Stomach (tissue), 19 donors: ENCODE measurements at places on chromosomes 6 and 20. TPM values are rescaled to one million over a fixed set of nuclear protein-coding genes. Genes with fewer than 3 reads are reported as not detected.

CST4 gene
- not detected for total RNA-seq

TRMT11 gene
- total RNA-seq: 49.7 TPM

TENT5A gene
- total RNA-seq: 14.7 TPM

NR2E1 gene
- not detected for total RNA-seq

CD83 gene
- total RNA-seq: not detected

RSPH9 gene
- total RNA-seq: 0.18 TPM

SIM1 gene
- 0.43 TPM for total RNA-seq

SCUBE3 gene
- 0.45 TPM for total RNA-seq

OR2H2 gene
- total RNA-seq: not detected

BEND6 gene
- total RNA-seq: 1.8 TPM

SEL1L2 gene
- total RNA-seq: not detected

LRRN4 gene
- total RNA-seq: not detected

FLRT3 gene
- not detected for total RNA-seq

HLA-DQA1 gene
- total RNA-seq: not detected

FNDC1 gene
- total RNA-seq: 4.0 TPM

LTA gene
- not detected for total RNA-seq

GGT7 gene
- 19.0 TPM for total RNA-seq

DDX39B gene
- 341 TPM for total RNA-seq

PHF1 gene
- 125 TPM for total RNA-seq

CEP85L gene
- 56.6 TPM for total RNA-seq

SAMD3 gene
- total RNA-seq: 3.5 TPM

POU3F2 gene
- total RNA-seq: not detected

LIN28B gene
- total RNA-seq: not detected

ASIP gene
- not detected for total RNA-seq

TBPL1 gene
- total RNA-seq: 0.29 TPM

DACT2 gene
- 0.87 TPM for total RNA-seq

TTI1 gene
- total RNA-seq: 3.1 TPM

CDC5L gene
- 10.3 TPM for total RNA-seq

CFB gene
- total RNA-seq: 8.4 TPM

TAGAP gene
- total RNA-seq: not detected

RIMS1 gene
- 7.7 TPM for total RNA-seq

TMC2 gene
- total RNA-seq: not detected

NINL gene
- 34.8 TPM for total RNA-seq

GPX5 gene
- total RNA-seq: not detected

RAET1L gene
- total RNA-seq: not detected

HLA-G gene
- total RNA-seq: not detected

OPN5 gene
- total RNA-seq: not detected

RAMACL gene
- 3.5 TPM for total RNA-seq

ZC2HC1B gene
- not detected for total RNA-seq

SSTR4 gene
- not detected for total RNA-seq

SCGN gene
- total RNA-seq: 3.0 TPM

NRN1 gene
- total RNA-seq: 4.5 TPM

PPP1R16B gene
- total RNA-seq: 18.7 TPM

ADGRG6 gene
- 26.2 TPM for total RNA-seq

SMPDL3A gene
- 14.6 TPM for total RNA-seq

RUNX2 gene
- total RNA-seq: 5.1 TPM

OPRL1 gene
- not detected for total RNA-seq

LKAAEAR1 gene
- total RNA-seq: not detected
